ENCODE measurements at places on chromosomes 16 and 17.

GRCh38 chr17:17229416-17230384 is 7.3 kb downstream of the FLCN start:
- no peak for DNase-seq

GRCh38 chr17:51725185-51725584 is 433.3 kb downstream of the CA10 start:
- DNase-seq: no peak

DNA sequence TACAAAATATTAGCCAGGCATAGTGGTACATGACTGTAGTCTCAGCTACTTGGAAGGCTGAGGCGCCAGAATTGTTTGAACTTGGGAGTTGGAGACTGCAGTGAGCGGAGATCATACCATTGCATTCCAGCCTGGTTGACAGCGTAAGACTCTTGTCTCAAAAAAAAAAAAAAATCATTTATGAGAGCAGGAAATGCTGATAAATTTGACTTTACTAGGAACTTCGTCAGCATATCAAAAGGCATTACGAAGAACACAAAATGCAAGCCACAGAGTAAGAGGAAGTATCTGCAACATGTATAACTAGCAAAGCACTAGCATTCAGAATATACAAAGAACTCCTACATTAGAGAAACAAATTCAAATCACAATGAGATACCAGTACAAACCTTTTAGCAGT is 279.3 kb downstream of the ZFHX3 start:
- no peak for DNase-seq

DNA sequence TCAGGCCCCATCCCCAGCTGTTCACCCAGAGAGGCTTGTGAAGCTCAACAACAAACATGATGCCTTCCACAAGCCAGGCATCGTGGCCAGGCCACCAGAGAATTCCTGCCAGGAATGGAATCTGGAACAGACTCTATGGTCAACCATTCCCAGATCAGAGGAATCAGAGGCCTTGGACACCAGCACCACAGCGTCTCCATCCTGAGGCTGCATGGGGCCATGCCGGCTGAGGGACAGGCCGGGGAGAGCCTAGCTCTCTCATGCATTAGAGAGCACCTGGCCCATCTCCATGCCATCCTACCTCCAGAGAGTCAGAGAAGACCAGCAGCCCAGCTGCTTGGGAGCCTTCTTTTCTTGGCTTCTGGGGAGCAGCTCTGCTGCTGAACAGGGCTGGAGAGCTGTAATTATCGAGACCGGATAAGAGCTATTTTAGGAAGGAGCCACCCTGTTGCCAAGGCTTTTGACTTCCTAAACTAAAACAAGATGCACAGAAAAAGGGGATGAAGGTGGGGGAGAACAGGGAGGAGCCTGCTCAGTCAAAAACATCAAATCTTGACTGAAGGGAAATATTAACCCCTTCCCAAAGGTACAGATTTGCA is 24.5 kb upstream of the MTMR4 start:
- DNase-seq: peak; percentile 44

DNA sequence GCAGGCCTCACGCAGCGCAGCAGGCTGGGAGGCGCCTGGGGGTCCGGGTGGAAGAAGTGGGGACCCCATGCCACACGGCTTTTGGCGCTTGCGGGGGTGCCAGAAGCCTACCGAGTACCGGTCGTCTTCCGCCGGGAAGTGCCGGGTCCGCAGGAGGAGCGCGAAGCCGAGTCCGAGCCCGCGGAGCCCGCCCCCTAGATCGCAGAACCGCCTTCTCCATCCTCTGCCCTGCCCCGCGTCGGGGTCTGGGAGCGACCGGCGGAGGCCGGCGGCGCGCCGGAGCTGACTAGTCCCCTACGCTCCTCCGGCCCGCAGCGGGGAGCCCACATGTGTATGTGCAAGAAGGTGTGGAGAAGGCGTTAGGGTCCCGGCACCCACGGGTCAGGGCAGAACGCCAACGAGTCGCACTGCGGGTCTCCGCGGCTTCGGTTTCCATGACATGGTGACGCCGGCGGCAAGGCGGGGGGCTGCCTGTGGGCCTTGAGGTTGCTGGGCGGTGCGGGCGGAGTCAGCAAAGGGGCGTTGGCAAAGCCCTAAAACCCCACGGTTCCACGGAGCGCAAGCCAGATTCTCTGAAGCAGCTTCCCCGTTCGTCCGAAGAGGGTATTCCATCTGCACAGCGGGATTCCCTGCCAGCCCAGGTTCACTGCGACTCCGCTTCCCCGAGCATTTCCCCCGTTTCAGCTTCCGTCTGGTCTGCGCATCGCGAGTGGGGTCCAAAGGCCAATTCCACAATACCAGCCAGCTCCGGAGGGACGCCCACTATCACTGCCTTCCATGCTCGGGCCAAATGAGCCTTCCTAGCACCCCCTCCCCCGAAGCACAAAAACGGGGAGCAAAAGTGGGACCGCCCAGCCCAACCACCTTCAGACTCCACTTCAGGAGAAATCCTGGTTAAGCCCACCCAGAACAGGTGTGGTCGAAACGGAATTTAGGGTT is 2.3 kb upstream of the LHX1 start:
- DNase-seq: no peak

DNA sequence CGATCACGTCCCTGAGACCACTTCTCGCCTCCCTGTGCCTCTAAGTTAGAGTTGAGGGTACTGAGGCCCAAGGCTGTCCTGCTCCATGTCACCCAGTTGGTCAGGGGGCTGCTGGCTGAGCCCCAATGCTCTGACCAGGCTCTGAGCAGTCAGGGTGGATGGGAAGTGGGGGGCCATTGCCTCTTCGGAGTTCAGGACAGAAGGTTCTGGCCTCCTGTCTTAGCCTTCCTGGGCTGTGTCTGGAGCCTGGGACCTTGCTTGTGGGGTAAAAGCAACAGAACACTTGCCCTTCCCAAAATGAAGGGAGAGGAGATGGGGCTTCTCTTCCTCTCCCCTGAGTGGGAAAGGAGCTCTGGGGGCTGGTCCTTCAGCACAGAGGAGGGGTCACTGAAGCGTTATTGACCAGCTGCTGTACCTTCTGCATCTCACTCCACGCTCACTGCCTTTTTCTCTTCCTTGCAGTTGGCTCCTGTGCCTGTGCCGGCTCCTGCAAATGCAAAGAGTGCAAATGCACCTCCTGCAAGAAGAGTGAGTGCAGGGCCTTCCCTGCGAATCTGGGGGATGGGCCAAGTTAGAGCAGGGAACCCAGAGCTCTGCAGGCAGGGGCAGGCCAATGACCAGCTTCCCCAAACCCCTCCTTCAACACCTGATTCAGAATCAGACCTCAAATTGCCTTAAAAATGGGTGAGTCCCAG is 580 bp downstream of the MT1X start:
- DNase-seq: no peak
